ENCODE measurements at places on chromosomes 7 and 10.

- peak; percentile 99 for DNase-seq
Observed at GRCh38 chr10:70656489-70656888, 15.8 kb upstream of the ADAMTS14 start.

GRCh38 chr7:33982425-33982786 is 77.1 kb downstream of the BMPER start:
- peak; percentile 72 for DNase-seq

GRCh38 chr7:80054356-80054755 is 80.3 kb upstream of the GNAI1 start:
- peak; percentile 23 for DNase-seq

DNA sequence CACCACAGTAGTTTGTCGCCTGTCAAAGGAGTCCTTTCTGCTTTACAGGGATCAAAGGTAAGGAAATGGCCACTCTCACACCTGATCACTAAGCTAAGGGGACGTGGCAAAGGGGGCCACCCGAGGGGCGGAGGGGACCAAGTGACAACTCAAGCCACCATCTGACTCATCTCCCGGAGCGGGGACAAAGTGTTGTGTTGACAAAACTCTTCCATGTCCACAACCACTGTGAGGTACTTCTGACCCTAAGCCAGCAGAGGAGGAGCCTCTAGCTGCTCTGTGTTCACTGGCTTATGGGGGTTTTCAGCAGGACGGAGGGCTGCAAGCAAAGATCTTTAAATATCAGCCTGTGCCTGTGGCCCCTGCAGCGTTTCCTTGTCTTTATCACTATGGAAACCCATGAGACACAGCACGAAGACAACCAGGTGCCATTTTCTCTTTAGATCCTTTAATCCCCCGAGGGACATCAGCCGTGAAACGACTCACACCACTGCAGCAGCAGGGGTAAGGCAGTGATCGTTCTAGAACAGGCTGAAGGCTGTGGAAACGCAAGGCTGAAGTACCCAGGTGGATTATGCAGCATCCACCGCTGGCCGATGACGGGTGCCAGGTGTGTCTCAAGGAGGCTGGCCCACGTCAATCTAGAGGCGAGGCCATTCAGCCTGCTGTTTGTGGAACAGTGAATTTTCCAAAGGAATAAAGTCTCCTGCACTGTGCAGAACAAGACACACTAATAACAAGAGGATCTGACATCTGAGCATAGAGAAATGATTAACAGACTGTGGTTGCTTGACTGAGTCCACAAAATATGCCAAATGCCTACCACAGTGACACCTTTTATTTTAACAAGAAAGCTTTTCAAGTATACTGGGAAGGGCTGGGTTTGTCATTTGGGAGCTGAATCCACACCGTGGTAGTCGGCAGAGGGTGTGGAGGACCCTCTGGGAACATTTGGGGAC is 26.6 kb upstream of the DDC start:
- DNase-seq, result no peak

- DNase-seq, result peak; percentile 95
Observed at GRCh38 chr10:103941801-103942200, 23.8 kb upstream of the STN1 start.

GRCh38 chr7:15783987-15784693 is 97.7 kb upstream of the MEOX2 start:
- no peak for DNase-seq

DNA sequence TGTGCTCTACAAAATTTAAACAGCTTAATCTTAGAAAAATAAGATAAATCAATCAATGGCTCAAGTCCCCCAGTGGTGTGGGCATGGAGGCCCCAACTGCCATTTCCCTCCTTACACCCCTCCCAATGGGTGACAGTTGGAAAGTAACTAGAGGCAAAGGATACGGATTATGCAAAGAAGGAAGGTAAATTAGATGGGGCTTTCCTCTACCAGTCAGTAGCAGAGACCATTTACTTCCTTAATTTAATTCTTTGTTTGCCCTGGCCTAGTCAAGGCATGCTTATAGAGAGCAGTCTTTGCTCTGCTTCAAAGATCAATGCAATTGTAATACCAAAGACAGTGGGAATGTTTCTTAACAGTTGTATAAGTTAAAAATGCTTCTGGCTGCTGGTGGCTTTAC is 63.3 kb upstream of the PAPSS2 start:
- DNase-seq, result no peak

- DNase-seq, result peak; percentile 83
Observed at GRCh38 chr7:108358553-108358952, 97.7 kb downstream of the NRCAM start.

DNA sequence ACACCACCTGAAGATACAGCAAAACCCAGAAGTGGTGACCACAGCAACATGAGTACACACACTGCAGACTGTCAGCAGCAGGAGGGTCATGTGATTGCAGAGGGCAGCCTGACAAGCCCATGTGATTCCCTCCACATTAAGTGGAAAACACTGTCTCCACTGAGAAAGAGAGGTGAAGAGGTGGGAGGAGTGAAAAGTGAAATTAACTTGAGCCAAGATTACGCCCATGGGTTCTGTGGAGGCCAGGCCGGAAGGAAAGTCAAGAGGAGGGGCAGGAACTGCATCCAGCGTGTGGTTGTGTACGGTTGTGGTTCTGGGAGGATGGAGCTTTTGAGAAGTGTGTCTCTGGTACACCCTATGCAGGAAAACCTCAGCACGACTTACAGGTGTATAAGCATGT is 138.5 kb downstream of the PLXNA4 start:
- no peak for DNase-seq

- no peak for DNase-seq
Observed at GRCh38 chr7:83936056-83936708, 258.4 kb downstream of the SEMA3A start.

DNA sequence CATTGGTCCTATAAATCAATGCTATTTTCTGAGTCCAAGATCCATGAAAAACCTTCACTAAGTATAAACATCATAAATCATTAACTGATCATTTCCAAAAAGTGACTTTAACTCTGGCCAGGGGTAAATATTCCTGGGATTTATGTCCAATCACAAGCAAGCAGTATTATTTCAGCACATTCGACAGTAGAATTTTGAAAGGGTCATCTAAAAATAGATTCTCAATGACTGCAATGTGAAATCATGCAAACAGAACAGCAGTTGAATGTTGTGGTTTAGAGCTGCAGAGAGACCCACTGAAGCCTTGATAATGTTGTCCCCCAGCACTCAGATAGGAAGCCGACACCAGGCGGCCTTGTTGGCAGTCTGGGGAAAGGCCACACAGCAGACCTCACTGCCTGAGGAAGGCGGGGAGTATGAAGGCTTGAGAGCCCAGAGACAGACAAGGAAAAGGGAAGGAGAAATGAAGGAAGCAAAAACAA is 38.1 kb downstream of the FAM107B start:
- no peak for DNase-seq

GRCh38 chr7:151539088-151539671 is 19.5 kb upstream of the RHEB start:
- no peak for DNase-seq

- no peak for DNase-seq
Observed at GRCh38 chr10:63651864-63652263, 130.7 kb downstream of the REEP3 start.

- no peak for DNase-seq
Observed at GRCh38 chr7:69035826-69036225, 562.4 kb upstream of the AUTS2 start.

DNA sequence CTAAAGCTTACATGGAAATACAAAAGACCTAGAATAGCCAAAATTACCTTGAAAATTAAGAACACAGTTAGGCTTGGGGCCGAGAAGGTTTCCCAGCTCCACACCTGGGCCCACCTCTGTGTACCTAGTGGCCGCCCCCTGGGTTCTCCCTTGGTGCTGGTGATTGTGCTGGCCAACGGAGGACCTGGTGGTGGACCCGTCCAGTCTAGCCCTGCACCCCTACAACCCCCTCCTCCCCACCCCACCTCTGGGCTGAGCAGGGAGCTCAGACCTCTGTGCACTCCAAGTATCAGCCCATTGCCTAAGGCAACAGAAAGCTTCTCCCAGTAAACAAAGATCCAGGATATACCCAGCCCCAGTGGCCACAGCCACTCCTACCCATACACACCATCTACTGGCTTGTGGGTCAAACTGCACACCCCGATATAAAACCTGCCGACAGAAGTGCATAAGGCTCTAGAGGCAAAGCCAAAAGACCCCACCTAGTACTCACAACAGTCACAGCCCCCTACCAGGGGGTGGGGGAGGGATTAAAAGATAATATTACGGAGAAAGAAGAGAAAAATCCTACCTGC is 105.0 kb upstream of the DIP2C start:
- no peak for DNase-seq

DNA sequence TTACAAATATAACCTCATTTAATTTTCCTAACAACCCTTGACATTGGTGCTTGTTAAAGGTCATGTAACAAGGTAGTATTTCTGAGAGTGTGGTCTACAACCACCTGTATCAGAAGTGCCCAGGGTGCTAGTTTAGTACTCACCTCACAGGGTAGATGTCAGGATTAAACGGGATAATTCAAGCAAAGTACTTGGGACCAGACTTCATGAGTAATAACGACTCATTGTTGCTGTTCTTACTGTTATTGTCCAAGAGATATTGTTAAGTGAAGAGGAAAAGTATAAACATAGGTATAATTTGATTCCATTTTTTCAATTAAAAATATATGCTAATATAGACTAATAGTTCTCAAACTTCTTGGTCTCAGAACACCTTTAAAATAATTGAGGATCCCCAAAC is 179.3 kb downstream of the WNT2 start:
- DNase-seq, result peak; percentile 56

DNA sequence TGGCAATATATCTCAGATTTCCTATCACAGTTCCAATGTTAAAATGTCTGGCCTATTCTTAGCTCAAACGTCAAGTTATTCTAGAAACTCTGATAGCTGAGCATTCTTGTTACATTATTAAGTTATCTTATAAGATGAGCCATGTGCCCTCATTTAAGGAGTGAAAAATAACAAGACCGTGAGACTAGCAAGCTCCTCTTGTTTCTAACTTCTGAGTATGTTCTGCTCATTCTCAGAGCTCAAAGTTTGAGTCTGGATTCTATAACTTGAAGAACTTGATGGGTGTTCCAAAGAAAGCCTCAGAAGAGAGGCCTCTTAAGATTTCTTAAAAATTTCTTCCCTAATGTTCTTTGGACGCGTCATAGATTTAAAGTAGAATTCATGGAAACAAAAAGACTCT is 215.2 kb downstream of the HTR7 start:
- no peak for DNase-seq

GRCh38 chr7:117375380-117375779 is 51.9 kb downstream of the ASZ1 start:
- DNase-seq, result no peak

GRCh38 chr7:28110427-28111012 is 70.1 kb downstream of the JAZF1 start:
- no peak for DNase-seq

DNA sequence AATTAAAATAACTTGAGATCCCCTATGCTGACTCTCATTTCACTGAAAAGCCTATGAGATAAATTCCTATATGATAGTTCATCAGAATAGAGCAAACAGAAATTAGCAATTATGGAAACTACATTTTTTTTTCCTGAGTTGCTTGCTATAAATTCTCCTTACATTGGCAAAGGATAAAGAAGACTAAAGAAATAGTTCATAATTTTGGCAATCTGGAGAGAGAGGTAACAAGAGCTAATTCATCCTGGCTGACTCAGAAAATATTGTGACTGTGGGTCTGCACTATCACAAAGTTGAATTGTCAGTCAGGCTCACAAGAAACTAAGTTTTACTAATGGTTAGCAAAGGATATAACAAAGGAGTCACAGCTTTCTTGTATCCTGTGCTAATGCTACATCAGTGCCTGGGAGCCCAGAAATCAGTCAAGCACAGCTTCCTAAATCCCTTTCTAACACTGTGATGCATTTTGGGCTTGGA is 483.0 kb downstream of the MAGI2 start:
- peak; percentile 29 for DNase-seq

- no peak for DNase-seq
Observed at GRCh38 chr7:30019960-30020359, 6.5 kb downstream of the FKBP14 start.

DNA sequence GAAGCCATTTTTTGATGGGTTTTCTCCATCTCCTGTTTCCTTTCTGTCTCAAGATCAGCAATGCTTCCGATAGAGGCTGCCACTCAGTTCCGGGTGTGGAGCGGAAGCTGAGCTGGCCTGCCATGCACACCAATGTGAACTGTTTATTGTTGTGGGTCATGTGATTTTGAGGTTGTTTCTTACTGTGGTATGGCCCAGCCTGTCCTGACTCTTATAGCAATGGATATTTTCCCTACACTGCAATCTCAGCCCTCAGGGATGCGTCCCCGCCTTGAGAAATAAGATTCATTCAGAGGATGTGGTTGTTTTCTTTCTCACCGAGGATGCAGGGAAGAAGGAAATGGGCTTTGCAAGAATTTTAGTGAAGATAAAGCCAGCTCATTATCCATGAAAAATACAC is 134.7 kb downstream of the PFKFB3 start:
- no peak for DNase-seq

GRCh38 chr10:103692436-103692951 is 162.9 kb downstream of the SH3PXD2A start:
- no peak for DNase-seq

GRCh38 chr10:84117686-84118394 is 21.5 kb upstream of the GHITM start:
- no peak for DNase-seq

- DNase-seq, result no peak
Observed at GRCh38 chr10:51800121-51800520, 100.7 kb upstream of the CSTF2T start.

- peak; percentile 91 for DNase-seq
Observed at GRCh38 chr7:7564323-7564780, 2.3 kb upstream of the MIOS start.

DNA sequence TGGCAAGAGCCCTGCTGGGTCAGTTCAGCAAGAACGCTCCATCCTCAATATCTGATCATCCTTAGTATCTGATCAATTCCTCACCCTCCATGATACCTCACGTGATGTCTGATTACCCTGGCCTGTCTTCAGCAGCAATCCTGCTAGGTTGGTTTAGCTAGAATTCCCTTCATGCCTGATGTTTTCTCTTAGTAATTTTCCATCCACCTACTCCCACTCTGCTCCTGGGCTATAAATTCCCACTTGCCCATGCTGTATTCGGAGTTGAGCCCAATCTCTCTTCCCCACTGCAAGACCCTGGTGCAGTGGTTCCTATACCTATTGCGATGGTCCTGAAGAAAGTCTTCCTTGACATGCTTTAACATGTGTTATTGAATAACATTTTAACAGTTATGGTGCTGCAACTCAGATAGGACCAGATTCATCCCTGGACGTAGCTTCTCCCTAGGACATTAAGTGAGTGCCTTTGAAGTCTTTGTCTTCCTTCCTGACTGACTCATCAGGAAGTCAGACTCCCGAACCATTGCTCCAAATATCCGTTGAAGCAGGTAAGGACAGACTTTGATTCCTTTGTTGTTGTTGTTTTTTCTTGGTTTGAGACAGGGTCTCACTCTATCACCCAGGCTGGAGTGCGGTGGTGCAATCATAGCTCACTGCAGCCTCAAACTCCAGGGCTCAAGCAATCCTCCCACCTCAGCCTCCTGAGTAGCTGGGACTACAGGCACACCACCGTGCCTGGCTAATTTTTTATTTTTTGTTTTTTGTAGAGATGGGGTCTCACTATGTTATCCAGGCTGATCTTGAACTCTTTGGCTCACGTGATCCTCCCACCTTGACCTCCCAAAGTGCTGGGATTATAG is 29.4 kb upstream of the CLDN3 start:
- no peak for DNase-seq
